ENCODE measurements at places on chromosomes 6 and 20. TPM values are rescaled to one million over a fixed set of nuclear protein-coding genes. Genes with fewer than 3 reads are reported as not detected.

NKAIN2 gene
- 0.48 TPM for polyA plus RNA-seq

HCK gene
- 0.54 TPM for polyA plus RNA-seq

COL9A1 gene
- polyA plus RNA-seq: 2.3 TPM

DAAM2 gene
- polyA plus RNA-seq: 8.3 TPM

PNLDC1 gene
- polyA plus RNA-seq: 0.11 TPM

ZNF311 gene
- 0.57 TPM for polyA plus RNA-seq

RRAGD gene
- polyA plus RNA-seq: 9.4 TPM

SLC17A2 gene
- polyA plus RNA-seq: 2.2 TPM

HCRTR2 gene
- polyA plus RNA-seq: 0.35 TPM

PAX1 gene
- polyA plus RNA-seq: not detected

HLA-DQA2 gene
- polyA plus RNA-seq: not detected

DTNBP1 gene
- polyA plus RNA-seq: 25.6 TPM

OSTM1 gene
- 24.1 TPM for polyA plus RNA-seq

NNAT gene
- polyA plus RNA-seq: 1.1 TPM

DCBLD1 gene
- 18.9 TPM for polyA plus RNA-seq

SEL1L2 gene
- not detected for polyA plus RNA-seq

PRL gene
- not detected for polyA plus RNA-seq

SOX18 gene
- polyA plus RNA-seq: 2.0 TPM

CAPN11 gene
- polyA plus RNA-seq: 0.39 TPM

SYCP2L gene
- polyA plus RNA-seq: 0.37 TPM

CDH26 gene
- 0.96 TPM for polyA plus RNA-seq

ELOVL4 gene
- polyA plus RNA-seq: 7.0 TPM

ZKSCAN8 gene
- 4.1 TPM for polyA plus RNA-seq

KIF25 gene
- polyA plus RNA-seq: not detected

CD164 gene
- 436 TPM for polyA plus RNA-seq

SLC22A2 gene
- 1.5 TPM for polyA plus RNA-seq

IMPG1 gene
- not detected for polyA plus RNA-seq

PTK6 gene
- polyA plus RNA-seq: 0.06 TPM

TMEM74B gene
- polyA plus RNA-seq: 5.5 TPM

PTPN1 gene
- 22.0 TPM for polyA plus RNA-seq

PEX7 gene
- 12.1 TPM for polyA plus RNA-seq

TOMM6 gene
- polyA plus RNA-seq: 211 TPM

SLC22A7 gene
- polyA plus RNA-seq: 40.1 TPM

KCNB1 gene
- 1.0 TPM for polyA plus RNA-seq

OR2H1 gene
- polyA plus RNA-seq: not detected

ENPP1 gene
- polyA plus RNA-seq: 74.7 TPM

EMILIN3 gene
- 3.0 TPM for polyA plus RNA-seq

Measured in hepatocyte (in vitro differentiated cells).